Hematopoietic multipotent progenitor cell treated with erythropoietin and hydrocortisone succinate and interleukin-3 and kit ligand, for 4 days (in vitro differentiated cells): ENCODE measurements at places on chromosomes 11 and 22.

- peak; percentile 65 for DNase-seq
These were observed 72.0 kb downstream of the ZBTB16 start for GRCh38 chr11:114131461-114131864.

- peak; percentile 91 for DNase-seq
These were observed 2.8 kb downstream of the SIPA1 start for GRCh38 chr11:65640483-65641296.

DNA sequence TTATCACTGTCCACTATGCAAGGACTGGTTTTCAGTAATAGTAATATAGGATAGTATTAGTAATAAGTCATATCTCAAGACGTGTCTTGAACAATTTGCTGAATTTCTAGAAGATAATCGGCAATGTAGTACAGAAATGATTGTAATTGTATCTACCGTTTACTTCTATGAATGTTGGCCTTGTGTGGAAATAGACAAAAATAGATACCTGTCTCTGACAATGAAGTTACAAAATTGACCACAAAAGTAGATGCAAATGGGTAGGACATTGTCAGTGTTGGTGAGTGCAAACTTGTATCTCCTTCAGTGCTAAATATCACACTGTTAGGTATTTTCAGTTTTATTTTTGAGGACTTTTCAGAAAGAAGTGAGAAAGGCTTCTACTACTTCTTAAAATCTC is 43.1 kb downstream of the SVIP start:
- no peak for DNase-seq

- DNase-seq = no peak
These were observed 3.3 kb downstream of the VSIG2 start for GRCh38 chr11:124748481-124749343.

- peak; percentile 7 for DNase-seq
These were observed 254.0 kb upstream of the PITPNB start for GRCh38 chr22:28172892-28173670.

DNA sequence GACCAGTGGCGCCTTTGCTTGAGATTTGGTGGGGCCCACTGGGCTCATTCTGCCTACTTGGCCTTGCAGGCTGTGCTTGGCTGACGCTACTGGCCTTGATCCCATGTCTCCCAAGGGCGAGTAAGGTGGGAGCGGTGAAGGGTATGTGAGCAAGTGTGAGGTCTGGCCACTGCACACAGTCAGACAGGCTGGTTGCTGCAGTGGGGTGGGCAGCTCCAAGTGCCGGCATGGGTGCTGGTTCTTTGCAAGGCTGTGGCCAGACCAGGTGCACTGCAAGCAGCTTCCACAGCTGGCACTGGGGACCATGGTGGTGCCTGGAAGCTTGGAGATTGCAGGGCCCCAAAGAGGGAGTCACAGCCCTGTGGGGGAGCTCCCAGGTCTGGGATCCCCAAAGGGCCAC is 33.4 kb upstream of the OR10G7 start:
- no peak for DNase-seq

- DNase-seq = no peak
These were observed 582.6 kb downstream of the TBC1D22A start for GRCh38 chr22:47345025-47345424.

- no peak for DNase-seq
These were observed 116.8 kb downstream of the ZBTB16 start for GRCh38 chr11:114176321-114176720.

GRCh38 chr22:20465759-20466077 is 28.1 kb upstream of the SCARF2 start:
- DNase-seq = no peak

- DNase-seq = peak; percentile 51
These were observed 74.7 kb downstream of the SC5D start for GRCh38 chr11:121367001-121367843.

- no peak for DNase-seq
These were observed 15.1 kb downstream of the CRELD2 start for GRCh38 chr22:49933236-49934159.

GRCh38 chr11:46519351-46519750 is 74.5 kb downstream of the AMBRA1 start:
- no peak for DNase-seq

GRCh38 chr11:33530815-33531214 is 169.8 kb downstream of the C11orf91 start:
- no peak for DNase-seq

GRCh38 chr11:80519596-80520506 is 1079.0 kb upstream of the TENM4 start:
- no peak for DNase-seq

DNA sequence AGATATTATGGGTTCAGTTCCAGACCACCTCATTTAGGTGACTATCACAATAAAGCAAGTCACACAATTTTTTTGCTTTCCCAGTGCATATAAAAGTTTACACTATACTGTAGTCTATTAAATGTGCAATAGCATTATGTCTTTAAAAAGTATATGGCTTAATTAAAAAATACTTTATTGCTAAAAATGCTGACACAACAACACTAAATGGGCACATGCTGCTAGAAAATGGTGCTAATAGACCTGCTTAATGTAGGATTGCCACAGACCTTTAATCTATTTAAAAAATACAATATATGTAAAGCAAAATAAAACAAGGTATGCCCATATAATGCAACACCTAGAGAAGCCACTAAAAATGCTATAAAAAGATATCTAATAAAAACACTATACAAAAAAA is 27.1 kb upstream of the OR5AK2 start:
- DNase-seq = no peak
